ENCODE measurements at places on chromosomes 4 and X. TPM values are rescaled to one million over a fixed set of nuclear protein-coding genes. Genes with fewer than 3 reads are reported as not detected.

The NWD2 gene
- polyA plus RNA-seq, result not detected

The STK32B gene
- 1.00 TPM for polyA plus RNA-seq

The MAGEC1 gene
- polyA plus RNA-seq, result not detected

The TCEAL6 gene
- not detected for polyA plus RNA-seq

The SOWAHD gene
- 1.3 TPM for polyA plus RNA-seq

The DTHD1 gene
- not detected for polyA plus RNA-seq

The TBX22 gene
- polyA plus RNA-seq, result 0.26 TPM

The SSX4B gene
- not detected for polyA plus RNA-seq

The CT45A2 gene
- not detected for polyA plus RNA-seq

The AADAT gene
- 11.1 TPM for polyA plus RNA-seq

The CT83 gene
- not detected for polyA plus RNA-seq

The PAGE1 gene
- not detected for polyA plus RNA-seq

The CXorf38 gene
- polyA plus RNA-seq, result 5.5 TPM

The LONRF3 gene
- polyA plus RNA-seq, result 2.6 TPM

The TMPRSS11A gene
- polyA plus RNA-seq, result not detected

The KLB gene
- polyA plus RNA-seq, result 11.5 TPM

The PPP4R3C gene
- polyA plus RNA-seq, result not detected

The IQSEC2 gene
- polyA plus RNA-seq, result 4.4 TPM

The PCSK1N gene
- polyA plus RNA-seq, result 97.7 TPM

The SH3TC1 gene
- 41.2 TPM for polyA plus RNA-seq

The PIN4 gene
- polyA plus RNA-seq, result 41.4 TPM

The MAGEA11 gene
- not detected for polyA plus RNA-seq

The SH2D1A gene
- not detected for polyA plus RNA-seq

The PDGFRA gene
- 30.1 TPM for polyA plus RNA-seq

The SYTL4 gene
- polyA plus RNA-seq, result 3.4 TPM

The GAGE12J gene
- polyA plus RNA-seq, result not detected

The IGBP1 gene
- polyA plus RNA-seq, result 30.2 TPM

The GAGE12H gene
- not detected for polyA plus RNA-seq

The ZBTB33 gene
- 3.8 TPM for polyA plus RNA-seq

The TRIM61 gene
- 0.16 TPM for polyA plus RNA-seq

The RIPPLY1 gene
- polyA plus RNA-seq, result 0.21 TPM

The SHROOM2 gene
- polyA plus RNA-seq, result 6.9 TPM

All from hepatocyte (in vitro differentiated cells).